ENCODE measurements at places on chromosomes 2 and 18.

- DNase-seq, result no peak
Observed at GRCh38 chr2:88398180-88398579, 54.3 kb downstream of the FOXI3 start.

DNA sequence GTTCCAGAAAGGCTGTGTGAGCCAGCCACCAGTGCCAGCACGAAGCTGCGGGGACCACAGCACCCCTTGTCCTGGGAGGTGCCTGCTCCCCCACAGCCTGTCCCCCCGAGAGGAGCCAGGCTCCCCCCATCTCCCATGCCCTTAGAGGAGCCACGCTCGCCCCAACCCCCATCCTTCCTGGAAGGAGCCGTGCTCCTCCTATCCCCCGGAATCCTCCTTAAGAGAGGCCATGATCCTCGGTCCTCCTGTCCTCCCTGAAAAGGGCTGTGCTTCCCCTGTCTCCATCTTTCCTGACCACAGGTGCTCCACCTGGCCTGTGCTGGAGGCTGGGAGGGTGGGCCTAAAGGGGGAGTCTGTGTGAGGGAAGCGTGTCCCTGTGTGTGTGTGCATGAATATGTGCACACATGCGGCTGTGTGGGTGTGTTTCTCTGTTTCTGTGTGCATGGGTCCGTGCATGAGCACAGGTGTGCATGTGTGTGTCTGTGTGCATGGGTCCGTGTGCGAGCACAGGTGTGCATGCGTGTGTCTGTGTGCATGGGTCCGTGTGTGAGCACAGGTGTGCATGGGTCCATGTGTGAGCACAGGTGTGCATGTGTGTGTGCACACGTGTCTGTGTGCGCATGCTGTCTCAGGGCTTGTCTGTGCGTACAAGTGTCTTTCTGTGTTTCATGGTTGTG, 80.3 kb downstream of the RTP5 start:
- no peak for DNase-seq

GRCh38 chr2:233768076-233768475, 8.0 kb downstream of the UGT1A1 start:
- no peak for DNase-seq

DNA sequence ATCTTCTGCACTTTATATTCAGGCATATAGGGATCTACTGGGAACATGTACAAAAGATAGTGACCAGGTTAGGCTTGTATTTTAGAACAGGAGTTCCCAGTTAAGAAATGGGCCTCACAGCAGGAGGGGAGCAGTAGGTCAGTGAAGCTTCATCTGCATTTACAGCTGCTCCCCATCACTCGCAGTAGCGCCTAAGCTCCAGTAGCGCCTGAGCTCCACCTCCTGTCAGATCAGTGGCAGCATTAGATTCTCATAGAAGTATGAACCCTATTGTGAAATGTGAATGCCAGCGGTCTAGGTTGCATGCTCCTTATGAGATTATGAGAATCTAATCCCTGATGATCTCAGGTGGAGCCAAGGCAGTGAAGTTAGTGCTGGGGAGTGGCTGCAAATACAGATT, 224.4 kb upstream of the CYRIA start:
- DNase-seq, result peak; percentile 33

- no peak for DNase-seq
Observed at GRCh38 chr2:60383401-60384143, 169.9 kb downstream of the BCL11A start.

GRCh38 chr2:201135386-201135785, 19.4 kb downstream of the CFLAR start:
- DNase-seq, result no peak

GRCh38 chr18:23703057-23703986, 14.1 kb downstream of the LAMA3 start:
- DNase-seq, result peak; percentile 60

GRCh38 chr18:615092-615521, 18.3 kb downstream of the CLUL1 start:
- no peak for DNase-seq

DNA sequence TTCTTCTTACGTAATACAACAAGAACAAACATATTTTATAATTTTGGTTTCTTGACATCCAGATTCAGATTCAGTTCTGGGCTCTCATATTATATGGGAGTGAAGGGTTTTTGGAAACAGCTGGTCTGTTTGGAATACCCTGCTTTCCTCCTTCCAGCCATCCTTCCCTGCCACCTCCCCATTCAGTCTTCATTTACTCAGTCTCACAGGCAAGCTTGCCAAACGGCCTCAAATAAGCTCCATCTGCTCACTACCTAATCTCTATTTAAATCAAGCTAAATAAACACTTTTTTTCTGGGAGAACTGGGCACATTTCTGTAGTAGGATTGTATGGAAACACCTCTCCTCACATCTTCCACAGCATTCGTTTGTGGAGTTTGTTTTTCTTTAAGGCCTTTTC, 147.5 kb downstream of the RND3 start:
- peak; percentile 48 for DNase-seq

- no peak for DNase-seq
Observed at GRCh38 chr2:224034017-224034416, 5.1 kb downstream of the SERPINE2 start.

GRCh38 chr2:152730591-152731333, 12.3 kb downstream of the ARL6IP6 start:
- no peak for DNase-seq

DNA sequence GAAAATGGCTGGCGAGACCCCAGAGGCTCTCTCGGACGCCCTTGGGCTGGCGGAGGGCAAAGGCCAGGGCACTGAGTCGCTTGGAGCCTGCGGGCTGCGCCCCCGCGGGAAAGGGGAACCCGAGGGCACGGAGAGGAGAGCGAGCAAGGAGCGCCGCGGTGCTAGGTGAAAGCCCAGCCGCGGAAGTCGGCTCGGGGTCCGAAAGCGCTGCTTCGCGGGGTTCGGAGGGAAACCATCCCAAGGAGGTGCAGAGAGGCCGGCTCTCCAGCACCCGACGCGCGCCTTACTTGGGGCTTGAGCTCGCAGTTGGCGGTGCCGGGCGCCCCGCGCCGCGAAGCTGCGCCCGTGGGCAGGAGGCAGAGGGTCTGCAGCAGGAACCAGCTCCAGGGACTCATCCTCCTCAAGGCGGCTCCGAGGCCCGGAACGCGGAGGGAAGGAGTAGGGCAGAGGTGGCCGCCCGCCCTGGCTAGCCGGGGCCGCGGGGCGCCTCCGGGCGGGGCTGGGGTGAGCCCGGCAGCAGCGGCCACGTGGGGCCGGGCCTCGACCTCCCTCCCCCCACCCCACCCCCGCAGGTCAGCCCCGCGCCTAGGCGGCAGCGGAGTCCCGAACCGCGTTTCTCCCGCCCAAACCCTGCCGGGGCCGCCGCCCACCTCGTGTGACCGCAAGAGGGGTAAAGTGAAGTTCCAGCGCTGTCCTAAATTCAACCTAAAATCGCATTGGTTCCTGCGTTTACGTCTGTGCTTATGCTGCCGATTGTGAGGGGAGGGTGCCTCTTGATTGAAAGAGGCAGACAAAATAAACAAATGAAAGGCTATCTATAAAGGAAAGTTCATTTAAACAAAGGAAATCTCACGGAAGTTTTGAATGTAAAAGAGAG, at the start of gene TRABD2A:
TSS of gene TRABD2A (minus strand) at position 440 of the 877 bp plus-strand sequence. CDS start at position 395, 45 bp downstream.
- peak; percentile 54 for DNase-seq

DNA sequence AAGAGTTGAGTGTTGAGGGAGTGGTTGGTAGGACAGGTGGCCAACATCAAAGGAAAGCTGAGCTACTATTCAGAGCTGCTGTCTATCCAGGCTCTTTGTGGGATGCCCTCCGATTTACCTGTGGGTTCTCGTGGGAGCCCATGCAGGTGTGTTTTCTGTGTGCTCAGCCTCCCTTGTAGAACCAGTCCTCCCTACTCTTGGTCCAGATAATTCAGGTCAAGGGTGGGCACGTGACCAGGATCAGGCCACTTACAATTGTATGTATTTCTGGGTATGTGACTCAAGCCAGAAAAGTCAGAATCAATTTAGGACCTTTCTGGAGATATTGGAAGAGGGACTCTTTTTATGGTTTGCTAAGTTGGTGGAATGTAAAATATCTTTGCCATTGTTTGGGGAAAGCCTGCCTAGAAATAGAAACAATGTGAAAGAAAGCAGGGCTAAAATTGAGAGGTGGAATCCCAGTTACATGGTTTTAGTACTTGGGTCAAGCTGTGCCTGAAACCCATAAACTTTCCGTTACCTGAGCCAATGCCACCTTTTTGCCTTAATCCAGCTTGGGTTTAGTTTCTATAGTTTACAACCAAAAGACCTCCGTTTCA, 93.2 kb downstream of the PDCL3 start:
- DNase-seq, result no peak

GRCh38 chr2:234953116-234954031, 1.6 kb downstream of the SH3BP4 start:
- DNase-seq, result peak; percentile 34

DNA sequence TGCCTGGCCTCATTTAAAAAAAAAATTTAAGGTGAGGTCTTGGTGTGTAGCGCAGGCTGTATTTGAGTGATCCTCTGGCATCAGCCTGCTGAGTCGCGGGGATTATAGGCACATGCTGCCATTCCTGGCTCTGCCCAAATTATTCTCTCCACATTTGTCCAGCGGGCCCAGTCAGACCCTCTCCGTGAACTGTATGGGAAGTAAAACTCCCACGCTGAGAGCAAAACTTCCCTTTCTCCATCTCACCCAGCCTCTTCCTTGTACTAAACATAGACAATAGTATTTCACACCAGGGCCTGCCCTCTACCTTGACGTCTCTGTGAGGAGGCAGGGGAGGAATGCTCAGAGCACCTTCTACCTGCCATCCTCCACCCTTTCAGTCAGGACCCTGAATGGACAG, 37.0 kb downstream of the EIF4E2 start:
- DNase-seq, result no peak

GRCh38 chr2:198004921-198005829, 200.8 kb downstream of the PLCL1 start:
- no peak for DNase-seq

DNA sequence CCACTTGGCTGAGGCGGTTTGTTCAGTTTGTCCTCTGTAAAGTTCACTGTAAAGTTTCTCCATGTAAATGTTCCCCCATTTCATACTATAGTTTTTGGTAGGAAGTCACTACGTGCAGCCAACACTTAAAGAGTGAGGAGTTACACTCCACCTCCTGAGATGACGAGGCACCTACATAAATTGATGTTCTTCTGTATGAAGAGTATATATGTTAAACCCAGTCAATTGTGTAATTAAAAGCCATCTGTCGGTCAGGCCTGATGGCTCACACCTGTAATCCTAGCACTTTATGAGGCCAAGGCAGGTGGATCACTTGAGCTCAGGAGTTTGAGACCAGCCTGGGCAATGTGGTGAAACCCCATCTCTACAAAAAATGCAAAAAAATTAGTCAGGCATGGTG, 7.6 kb downstream of the PIGN start:
- no peak for DNase-seq

DNA sequence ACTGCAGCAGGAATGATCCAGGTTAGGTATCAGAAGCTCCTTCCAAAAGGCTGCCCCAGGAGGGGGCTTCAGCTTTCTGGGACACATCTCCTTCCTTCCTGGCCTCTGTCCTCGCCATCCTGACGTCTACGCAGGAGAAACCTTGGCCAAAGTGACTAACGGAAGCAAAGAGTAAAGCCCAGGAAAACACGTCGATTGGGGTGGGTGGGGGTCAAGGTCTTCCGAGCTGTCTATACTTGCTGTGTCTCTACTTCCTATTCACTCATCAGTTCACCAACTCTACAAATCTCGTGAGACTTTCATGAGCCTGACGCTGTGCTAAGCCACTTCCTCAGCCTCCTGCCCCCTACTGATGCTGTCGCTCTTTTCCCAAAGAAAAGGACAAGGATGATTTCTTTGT, 212.6 kb downstream of the TNS1 start:
- no peak for DNase-seq

- DNase-seq, result no peak
Observed at GRCh38 chr2:14761118-14761517, 128.6 kb downstream of the LRATD1 start.

GRCh38 chr2:39221459-39221858, 22.3 kb downstream of the CDKL4 start:
- DNase-seq, result no peak

GRCh38 chr18:7566567-7567473, at the start of gene PTPRM:
Gene PTPRM, plus strand, starts transcription at chr18:7567316. Its CDS starts 503 bp downstream, at chr18:7567819.
- DNase-seq, result peak; percentile 97

- no peak for DNase-seq
Observed at GRCh38 chr2:70941701-70942100, 6.0 kb downstream of the ATP6V1B1 start.

DNA sequence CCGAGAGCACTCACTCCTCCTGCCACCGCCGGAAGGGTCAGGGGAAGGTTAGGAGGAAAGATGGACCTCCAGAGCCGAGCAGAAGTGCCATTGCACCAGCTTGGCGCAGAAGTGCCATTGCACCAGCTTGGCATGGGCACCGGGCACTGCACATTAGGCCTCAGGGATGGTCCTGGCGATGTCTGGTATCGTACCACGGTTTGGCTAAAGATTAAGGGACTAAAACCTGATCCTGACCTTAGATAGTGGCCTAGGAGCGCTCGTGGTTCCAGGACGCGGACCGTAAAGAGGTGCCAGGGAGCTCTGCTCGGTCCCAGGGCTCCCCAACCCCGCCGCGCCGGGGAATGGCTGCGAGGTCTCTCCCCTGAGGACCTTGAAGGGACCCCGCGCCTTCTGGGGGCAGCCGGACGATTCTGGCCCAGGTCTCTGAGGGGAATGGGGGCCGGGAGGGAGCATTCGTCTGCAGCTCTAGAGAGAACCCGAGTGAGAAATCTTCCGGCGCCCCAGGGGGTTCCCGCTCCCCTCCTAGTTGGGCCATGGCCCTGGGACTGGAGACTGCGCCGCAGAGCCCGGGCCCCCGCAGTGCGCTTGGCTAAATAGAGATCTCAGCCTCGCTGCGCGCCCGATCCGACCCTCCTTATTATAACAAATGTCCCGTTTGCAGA, 1.8 kb downstream of the PAX8 start:
- DNase-seq, result no peak
